ENCODE measurements at places on chromosomes 2 and 18. TPM values are rescaled to one million over a fixed set of nuclear protein-coding genes. Genes with fewer than 3 reads are reported as not detected.

Gene RAD51AP2
- total RNA-seq = 0.10 TPM

Gene FTCDNL1
- 2.0 TPM for total RNA-seq

Gene OTX1
- total RNA-seq = not detected

Gene SERPINB11
- total RNA-seq = not detected

Gene PIEZO2
- 1.1 TPM for total RNA-seq

Gene SLC9A2
- total RNA-seq = 0.15 TPM

Gene UGT1A3
- not detected for total RNA-seq

Gene MERTK
- 5.0 TPM for total RNA-seq

Gene ALPP
- not detected for total RNA-seq

Gene GULP1
- total RNA-seq = 4.6 TPM

Gene NCKAP1
- 141 TPM for total RNA-seq

Gene ZAP70
- 1.7 TPM for total RNA-seq

Gene MC4R
- not detected for total RNA-seq

Gene IL36A
- total RNA-seq = not detected

Gene ALPG
- total RNA-seq = not detected

Gene PDCL3
- total RNA-seq = 23.7 TPM

Gene ZNF516
- 14.0 TPM for total RNA-seq

Gene KCNJ13
- total RNA-seq = not detected

Gene CHRND
- not detected for total RNA-seq

Gene AMER3
- total RNA-seq = not detected

Gene M1AP
- not detected for total RNA-seq

Gene CCDC142
- total RNA-seq = 6.6 TPM

Gene ABCG5
- not detected for total RNA-seq

Gene DCDC2C
- not detected for total RNA-seq

Gene UGT1A10
- total RNA-seq = not detected

Gene BCL2L11
- 10.1 TPM for total RNA-seq

Gene DUSP28
- total RNA-seq = 13.2 TPM

Gene TFCP2L1
- total RNA-seq = 0.17 TPM

Gene LYPD1
- total RNA-seq = not detected

Gene SS18
- 30.3 TPM for total RNA-seq

Gene SPATA3
- not detected for total RNA-seq

Gene CD302
- 19.9 TPM for total RNA-seq

Gene GPN1
- total RNA-seq = 20.1 TPM

Gene ST6GAL2
- 0.12 TPM for total RNA-seq

Gene C1QL2
- total RNA-seq = not detected

Measured in left ventricle myocardium superior (tissue), 1 donor.